ENCODE measurements at places on chromosomes 2 and 18.

GRCh38 chr18:44589693-44590355 lies 90.9 kb upstream of the SETBP1 start:
- no peak for DNase-seq

- DNase-seq = no peak
Measured at GRCh38 chr2:229180658-229181057, 90.4 kb downstream of the PID1 start.

DNA sequence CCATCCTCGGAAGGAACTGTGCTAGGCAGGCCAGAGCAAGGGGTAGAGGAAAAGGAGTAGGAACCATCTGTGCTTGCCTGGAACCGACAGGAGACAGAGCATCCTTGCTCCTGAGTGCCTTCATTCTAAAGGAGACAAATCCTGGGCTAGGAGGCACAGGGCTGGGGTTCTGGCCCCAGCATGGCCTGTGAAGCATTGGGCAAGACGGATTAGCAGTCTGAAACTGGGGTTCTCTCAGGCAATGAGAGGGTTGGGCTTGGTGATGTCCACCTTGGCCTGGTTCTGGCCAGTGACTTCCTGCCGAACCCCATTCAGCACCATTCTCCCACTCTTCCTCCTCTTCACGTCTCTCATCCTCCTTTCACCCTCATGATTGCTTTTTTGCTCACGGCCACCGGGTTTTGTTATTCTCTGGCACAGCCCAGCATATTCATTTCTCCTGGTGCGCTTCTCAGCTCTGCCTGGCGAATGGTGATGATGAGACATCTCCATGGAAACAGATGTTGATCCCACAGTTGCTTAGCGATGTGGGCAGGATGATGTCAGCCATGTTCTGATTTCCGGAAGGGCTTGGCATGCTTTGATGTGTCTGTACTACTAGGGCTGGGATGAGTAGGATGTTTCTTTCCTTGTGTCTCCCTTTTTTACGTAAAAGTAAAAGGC lies 127.7 kb downstream of the CAPN13 start:
- DNase-seq = peak; percentile 71

- DNase-seq = no peak
Measured at GRCh38 chr2:140401056-140401455, 1620.9 kb upstream of the NXPH2 start.

DNA sequence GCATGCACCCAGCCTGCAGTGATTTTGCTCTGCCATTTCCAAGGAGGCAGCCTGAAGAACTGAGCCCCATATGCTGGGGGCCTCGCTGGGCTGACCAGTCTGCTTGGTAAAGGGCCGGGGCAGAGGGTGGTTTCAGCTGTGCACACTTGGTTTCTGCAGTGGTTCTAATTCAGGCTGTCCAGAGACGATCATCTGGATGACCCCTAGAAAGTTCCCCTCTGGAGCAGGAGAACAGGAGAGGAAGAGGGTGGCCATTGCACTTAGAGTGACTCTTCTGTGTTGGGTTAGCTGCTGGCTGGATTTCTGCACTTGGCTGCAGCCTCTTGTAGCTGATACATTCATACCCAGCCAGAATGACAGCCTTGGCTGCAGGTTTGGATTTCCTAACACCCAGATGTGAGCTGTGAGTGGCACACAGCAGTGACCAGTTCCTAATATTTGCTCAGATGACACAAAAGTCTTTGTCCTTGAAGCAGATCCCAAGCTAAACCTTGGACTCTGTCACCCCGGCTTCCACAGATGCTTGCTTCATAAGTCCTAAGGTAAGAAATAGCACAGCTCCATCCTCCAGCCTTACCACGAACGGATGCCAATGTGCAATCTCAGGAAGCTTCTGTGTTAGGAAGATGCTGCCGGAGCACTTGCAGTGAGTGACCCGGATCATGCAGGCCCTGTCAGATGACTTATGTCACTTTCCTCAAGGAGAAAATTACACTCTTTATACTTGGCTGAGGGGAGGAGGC lies 105.6 kb downstream of the HNRNPLL start:
- DNase-seq = no peak

All from anterior cingulate cortex (tissue), 58 donors.